ENCODE measurements at places on chromosomes 7 and 10.

DNA sequence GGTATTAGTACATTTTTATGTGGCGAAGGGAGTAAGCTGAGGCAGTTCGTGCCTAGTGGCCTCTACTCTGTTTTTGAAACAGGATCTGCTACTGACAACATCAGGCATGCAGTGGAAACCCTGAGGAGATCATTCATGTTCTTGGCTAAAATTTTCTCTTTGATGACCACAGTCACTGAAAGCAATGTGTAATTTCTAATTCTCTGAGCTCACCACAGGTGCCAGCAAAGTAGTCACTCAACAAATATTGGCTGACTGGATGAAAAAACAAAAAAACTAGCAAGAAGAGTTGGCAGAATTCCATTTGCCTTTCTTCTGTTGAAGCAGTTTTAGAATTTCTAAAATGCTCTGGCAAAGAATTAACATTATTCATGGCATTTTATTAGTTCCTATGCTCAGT, 176.5 kb upstream of the KCTD7 start:
- peak; percentile 30 for DNase-seq

GRCh38 chr10:59606551-59606961, 103.1 kb downstream of the SLC16A9 start:
- no peak for DNase-seq

DNA sequence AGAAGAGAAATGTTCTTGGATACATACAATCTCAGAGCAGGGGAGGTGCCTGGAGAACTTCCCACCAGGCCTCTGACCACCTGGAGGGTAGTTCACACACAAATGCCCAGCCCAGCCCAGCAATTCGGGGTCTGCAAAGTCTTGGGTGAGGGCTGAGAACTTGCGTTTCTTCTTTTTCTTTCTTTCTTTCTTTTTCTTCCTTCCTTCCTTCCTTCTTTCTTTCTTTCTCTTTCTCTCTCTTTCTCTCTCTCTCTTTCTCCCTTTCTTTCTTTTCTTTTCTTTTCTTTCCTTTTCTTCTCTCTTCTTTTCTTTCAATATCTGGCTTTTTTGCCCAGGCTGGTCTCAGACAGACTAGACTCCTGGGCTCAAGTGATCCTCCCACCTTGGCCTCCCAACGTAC, 22.4 kb downstream of the NPC1L1 start:
- DNase-seq, result no peak

DNA sequence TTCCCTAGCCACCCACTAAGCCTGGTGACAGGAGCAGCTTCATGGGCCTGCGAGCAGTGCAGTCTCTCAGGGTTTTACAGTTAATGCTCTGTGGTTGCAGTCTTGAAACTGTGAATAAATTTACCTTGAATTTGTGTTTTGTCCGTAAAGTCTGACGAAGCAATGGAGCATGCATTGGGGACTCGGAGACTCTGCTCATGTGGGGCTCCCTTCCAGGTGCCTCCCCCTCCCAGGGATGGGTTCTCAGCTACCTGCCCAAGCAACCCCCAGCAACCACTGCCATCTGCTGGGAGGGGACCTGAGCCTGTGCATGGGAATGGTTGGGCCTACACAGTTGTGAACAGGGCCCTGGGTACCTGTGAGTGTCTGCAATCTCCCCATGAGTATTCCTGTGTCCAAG, 36.3 kb upstream of the IKZF1 start:
- DNase-seq, result no peak

- no peak for DNase-seq
Measured at GRCh38 chr7:26375726-26376174, 84.1 kb downstream of the SNX10 start.

DNA sequence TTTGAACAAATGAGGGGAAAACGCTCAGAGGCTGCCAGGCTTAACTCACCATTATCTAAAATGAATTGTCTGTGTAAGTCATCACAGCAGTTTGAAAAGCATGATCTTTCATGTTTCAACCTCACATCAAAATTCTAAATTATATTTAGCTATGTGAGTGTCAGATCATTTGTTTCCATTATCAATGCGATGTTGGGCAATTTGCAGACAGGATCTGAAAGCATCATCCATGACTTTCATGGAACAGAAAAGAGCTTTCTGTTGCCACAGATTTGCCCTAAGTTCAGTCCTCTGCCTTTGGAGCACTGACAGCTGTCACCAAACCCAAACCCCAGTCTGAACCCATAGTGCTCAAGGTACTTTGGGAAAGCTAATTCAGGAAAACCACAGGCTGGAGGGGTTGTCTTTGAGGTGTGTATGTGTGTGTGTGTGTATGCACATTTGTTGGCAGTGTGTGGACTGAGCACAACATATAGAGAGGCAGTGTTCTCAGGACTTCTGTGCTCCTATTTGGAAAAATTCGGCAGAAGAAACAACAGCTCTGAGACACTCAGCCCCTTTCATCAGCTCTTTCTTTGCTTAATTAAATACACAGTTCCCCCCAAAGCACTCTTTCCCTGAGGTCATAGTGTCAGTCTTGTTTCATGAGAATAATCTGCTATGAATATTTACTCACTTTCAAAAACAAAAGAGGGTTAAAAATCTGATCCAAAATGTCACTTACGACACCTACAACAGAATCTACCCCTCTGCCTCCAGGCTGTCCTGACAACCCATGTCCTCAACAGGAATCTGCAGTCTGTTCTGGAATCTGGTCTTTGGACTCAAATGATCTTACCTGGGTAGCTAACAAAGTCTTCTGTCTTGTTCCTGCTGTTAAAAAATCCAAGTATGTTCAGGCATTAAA, 188.5 kb upstream of the KLF14 start:
- no peak for DNase-seq

DNA sequence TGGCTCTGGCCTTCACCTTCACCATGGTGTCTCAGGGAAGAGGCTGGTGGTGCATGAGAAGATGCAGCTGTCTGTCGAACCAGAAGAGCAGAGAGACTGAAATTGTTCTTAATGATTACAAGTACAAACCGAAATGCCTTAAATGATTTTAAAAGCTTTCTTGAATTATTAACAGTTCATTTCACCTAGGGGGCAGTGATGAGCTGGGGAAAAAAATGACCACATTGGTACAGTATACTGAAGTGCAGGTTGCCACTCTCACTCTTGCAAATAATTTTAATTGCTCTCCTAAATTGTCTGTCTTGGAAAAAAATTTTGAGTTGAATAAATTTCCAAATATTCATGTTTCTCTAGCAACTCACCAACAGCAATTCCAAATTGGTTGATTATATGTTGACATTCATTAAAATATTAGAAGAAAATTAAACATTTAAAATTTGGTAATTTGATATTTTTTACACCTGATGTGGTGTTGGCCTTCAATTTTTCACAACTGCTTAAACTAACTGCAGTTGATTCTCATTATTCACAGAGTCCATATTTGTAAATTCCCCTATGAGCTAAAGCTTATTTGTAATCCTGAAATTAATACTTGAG, 692.6 kb downstream of the ZWINT start:
- DNase-seq, result no peak

DNA sequence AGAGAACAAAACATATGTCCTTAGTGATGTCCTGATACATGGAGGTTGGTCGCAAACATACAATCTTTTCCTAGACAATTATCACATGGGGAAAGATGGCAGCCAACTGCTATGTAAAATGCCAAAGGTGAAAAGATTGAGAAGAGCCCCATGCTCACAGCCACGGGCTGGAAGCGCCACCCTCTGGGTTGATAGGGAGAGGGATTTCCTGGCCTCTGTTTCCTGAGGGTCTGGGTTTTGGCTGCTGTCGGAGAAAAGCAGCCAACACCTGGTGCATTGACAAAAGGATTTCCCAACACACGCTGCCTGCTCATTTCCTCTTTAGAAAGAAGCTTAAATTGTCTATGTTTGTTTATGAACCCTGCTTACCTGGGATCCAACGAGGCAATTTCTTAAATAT, 43.8 kb downstream of the ITIH5 start:
- no peak for DNase-seq

DNA sequence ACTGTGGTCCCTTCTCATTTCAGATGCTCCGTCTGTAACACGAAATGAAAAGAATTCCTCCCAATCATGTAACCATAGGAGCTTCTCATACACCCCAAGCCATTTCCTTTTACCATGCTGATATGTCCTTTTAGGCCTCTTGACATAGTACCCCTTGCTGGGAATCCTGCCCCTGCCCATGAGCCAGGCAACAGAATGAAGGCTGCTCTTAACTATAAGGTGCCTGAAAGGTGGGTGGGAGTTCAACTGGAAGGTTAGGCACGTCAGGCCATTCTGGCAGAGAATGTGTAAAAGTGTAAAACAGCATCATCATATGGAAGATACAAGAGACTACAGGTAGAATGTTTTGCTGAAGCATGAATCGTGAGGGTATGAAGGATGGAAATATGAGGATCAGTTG, 22.5 kb downstream of the IL2RA start:
- no peak for DNase-seq

Data from GM04503 (cell line).